Muscle of leg (tissue), 16 donors: ENCODE measurements at places on chromosomes 7 and 10.

- DNase-seq = peak; percentile 40
Measured at GRCh38 chr10:5565671-5566581, 41.2 kb downstream of the CALML3 start.

- no peak for DNase-seq
Measured at GRCh38 chr7:138626846-138627245, 74.3 kb downstream of the SVOPL start.

GRCh38 chr10:53463539-53463938, 691.0 kb upstream of the MBL2 start:
- no peak for DNase-seq

DNA sequence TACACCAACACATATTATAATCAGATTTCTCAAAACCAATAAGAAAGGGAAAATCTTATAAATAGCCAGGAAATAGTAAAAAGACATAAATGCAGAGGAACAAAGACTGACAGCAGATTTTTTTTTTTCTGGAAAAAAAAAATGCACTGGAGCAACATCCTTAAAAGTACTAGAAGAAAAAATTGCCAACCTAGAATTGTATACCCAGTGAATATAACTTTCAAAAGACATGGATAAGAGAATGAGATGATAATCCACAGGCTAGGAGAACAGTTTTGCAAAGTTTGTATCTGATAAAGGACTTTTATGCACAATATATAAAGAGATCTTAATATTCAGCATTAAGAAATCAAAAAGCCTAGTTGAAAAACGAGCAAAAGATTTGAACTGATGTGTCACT, 554.0 kb downstream of the AUTS2 start:
- no peak for DNase-seq

DNA sequence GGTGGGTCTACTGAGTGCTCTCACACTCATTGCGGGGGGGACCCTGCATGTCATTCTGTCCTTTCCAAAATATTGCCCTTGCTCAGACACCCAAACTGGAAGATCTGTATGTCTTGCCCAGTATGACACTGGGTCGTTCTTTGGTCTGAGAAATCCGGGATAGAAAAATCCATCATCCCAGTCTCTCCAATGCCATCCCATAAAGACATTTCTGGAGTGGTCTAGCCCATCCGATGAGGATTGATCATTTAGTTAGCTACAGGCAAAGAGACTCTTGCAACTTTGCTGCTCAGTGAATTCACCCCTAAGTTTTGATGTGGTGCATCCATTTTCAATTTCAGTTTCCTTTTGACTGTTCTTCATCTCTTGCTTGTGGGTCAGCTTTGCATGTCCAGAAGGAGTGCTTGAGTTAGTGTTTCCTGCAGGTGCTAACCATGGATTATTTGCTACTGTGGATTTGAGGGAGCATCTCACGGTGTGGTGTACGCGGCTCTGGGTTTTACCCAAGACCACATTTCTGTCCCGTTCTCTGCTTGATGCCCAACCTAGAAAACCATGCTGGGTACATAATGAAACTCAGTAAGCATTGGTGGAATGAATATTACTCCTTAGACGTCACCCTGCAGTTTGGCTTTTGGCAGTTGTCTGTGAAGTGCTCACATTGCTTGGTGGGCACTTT, 247.0 kb upstream of the MKI67 start:
- DNase-seq = no peak
